ENCODE measurements at places on chromosomes 1 and 21.

- DNase-seq = no peak
Observed at GRCh38 chr1:61093525-61094137, 11.3 kb downstream of the NFIA start.

DNA sequence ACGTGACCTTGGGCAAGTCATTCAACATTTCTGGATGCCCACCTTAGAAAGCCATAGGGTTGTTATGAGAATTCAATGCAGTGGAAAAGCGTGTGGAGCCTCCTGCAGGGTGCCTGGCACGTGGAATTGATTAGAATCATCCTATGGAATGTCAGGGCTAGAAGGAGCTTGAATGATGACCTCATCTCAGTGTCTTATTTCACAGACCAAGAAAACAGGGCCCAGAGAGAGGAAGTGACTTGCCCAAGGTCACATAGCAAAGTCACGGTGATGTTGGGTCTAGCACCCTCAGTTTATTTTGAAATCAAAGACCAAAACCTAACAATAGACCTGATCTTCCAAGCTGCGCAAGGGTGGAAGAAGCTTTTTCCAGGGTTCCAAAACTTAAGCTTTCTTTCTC is 6.0 kb downstream of the TRABD2B start:
- DNase-seq = no peak

DNA sequence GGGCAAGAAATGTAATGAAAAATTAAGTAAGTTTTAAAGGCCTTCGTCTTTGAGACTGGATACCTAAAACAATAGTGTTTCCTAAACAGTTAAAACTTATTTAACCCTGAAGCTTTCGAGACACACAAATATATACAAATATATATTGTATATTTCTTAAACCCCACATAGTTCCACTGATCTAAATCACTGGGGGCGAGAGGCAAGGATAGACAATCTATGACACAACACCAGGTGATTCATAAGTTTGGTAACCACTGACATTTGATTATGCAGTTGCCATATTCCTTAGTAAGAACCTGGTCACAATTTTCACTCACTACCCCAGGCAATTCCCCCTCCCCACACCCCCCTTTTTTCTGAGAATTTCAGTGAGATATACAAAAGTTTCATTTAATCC is 55.3 kb upstream of the BOLA1 start:
- DNase-seq = no peak

- DNase-seq = no peak
Observed at GRCh38 chr1:181112071-181112929, 23.8 kb downstream of the IER5 start.

DNA sequence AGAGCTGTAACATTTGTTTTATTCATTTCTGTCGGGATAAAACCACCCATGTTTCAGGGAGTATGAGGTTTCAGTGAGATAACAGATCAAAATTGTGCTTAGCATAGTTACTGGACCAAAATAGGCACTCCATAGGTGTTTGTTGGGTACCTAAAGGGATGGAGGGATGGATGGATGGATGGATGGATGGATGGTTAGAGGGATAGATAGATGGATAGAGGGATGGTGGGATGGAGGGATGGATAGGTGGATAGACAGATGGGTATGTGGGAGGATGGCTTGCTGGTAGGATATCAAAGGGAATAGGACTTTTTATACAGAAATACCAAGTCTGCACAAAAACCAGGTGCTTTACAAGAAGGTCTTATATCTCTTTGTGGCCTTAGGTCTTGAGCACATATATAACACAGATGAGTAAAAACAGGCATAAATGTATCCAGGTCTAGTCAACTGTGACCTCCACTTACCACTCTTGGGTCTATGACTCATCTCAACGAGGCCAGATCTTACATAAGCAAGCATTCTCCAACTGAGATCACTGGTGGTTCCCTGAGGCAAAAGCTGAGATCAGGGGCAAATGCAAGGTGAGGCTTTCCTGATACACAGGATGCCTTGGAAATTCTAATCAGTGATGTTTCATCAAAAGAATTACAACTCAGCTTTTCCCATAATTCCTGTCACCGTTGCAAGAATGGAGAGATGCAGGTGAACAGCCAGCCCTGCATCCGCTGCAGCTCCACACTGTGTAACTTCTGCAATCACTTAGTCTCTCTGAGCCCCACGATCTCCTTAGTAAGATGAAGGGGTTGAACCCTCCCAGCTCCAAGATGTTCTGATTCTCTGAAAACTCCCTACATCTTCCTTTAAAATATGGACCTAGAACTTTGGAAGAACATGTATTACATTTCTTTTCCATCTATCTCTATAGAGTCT is 32.0 kb downstream of the PTAFR start:
- DNase-seq = no peak

GRCh38 chr1:155000726-155001424 is 1.7 kb upstream of the ZBTB7B start:
- DNase-seq = peak; percentile 56

GRCh38 chr1:171988243-171988885 is 147.1 kb downstream of the DNM3 start:
- no peak for DNase-seq

DNA sequence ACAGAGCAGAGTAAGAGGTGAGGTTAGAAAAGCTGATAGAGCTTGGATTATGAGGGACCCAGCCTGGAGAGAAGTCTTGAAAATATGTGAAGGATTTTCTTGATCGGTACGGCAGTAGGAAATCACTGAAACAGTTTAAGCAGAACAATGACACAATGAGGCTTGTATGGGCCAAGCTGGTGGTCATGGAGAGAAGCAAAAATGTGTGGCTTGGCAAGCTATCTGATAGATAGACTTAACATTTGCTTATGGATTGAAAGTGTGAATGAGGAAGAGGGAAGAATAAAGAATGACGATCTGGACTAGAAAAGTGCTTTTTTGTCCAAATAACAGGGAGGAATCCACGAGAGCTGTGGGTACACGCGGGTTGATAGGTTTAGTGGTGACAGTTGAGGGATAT is 15.4 kb upstream of the XPR1 start:
- no peak for DNase-seq

DNA sequence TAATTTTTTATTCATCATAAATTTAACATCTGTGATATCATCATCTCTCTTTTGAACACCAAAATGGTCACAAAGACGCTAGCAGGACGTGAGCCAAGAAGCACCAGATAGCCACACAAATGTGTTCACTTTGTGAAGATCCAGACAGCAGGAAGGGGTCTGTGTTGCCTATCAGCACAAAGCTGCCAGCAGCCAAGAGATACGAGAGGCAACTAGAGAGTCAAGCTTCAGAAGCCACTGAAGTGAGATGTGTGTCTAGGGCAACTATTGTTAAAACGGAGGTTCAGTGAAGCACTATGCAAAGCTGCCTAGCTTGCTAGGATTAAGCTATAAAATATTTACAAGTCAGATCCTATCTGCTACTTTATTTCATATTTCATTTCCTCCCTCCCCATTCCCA is 45.3 kb downstream of the NDC1 start:
- no peak for DNase-seq

DNA sequence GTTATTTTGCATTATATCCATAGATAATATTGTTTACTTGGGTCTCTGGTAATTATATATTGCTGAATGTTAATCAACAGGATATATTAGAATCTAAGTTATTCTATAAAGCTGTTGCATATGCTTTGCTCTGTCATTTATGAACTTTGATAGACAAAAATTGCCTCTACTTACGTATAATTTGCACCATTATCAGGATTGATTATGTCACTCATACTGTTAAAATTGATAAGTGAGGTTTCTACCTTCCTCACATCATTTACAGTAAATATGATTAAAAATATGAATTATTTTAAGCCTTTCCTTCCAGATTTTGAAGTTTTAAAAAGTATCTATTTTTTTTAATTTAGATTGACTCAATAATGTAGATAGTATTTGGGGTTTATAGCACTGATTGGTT is 1540.4 kb upstream of the PRMT6 start:
- no peak for DNase-seq

DNA sequence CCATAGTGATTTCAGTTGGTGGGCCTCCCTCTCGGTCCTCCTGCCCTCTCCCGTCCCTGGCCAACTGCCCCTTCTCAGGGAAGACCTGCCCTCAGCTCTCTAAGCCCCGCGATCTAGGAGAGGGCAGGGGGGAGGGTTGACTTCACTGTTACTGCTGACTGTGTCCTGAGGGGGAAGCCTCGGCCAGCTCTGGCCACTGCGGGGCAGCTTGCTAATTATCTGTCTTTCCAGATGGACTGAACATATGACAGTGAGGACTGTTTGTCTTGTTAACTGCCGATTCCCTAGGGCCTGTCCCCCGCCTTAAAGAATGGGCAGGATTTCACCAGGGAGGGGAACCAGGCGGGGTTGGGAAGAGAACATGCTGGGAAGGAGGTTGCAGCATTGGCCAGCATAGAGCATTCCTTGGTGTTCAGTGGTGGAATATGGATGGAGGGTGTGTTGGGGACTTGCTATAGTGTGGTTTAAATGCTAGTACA is 22.9 kb downstream of the NIPAL3 start:
- DNase-seq = no peak

- DNase-seq = peak; percentile 36
Observed at GRCh38 chr1:160539990-160540858, 17.2 kb upstream of the SLAMF6 start.

GRCh38 chr1:84771895-84772294 is 81.6 kb upstream of the SSX2IP start:
- no peak for DNase-seq

- no peak for DNase-seq
Observed at GRCh38 chr1:145983960-145984830, 12.2 kb downstream of the TXNIP start.

- no peak for DNase-seq
Observed at GRCh38 chr1:204818998-204819397, 51.7 kb upstream of the NFASC start.

- no peak for DNase-seq
Observed at GRCh38 chr1:184387069-184387475, 243 bp downstream of the C1orf21 start.

GRCh38 chr21:42151148-42151947 is 67.6 kb upstream of the ABCG1 start:
- no peak for DNase-seq

DNA sequence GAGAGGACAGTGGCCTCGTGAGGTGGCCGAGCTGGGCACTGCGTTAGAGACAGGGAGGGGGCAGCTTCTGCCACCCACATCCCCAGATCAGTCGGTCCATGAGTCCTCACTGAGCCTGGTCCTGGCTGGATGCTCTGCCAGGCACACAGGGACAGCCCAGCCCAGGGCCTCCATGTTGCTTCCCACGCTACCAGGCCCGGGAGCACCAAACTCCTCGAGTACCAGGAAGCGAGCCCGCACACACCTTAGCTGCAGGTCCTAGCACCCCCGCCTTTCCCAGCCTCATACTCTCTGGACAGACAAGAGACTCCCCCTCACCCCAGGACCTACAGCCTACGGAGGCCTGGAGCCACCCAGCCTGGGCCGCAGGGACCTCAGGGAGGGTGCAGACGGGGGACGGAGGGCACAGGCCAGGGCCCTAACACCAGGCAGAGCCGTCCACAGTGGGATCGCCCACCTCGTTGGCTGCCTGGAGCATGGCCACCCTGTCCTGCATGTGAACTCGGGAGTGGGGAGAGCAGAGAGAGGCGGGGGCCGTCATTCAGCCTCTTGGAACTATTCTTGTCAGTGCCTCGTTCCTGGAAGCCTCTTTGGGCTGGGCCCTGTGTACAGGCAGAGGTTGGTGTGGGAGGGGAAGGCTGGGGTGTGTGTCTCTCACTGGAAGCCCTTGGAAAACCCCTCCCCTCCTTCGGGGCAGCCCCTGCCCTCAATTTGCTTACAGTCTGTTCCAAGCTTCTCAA is 90.9 kb upstream of the RUNX3 start:
- DNase-seq = no peak

GRCh38 chr21:37072274-37072987 is 440 bp downstream of the PIGP start:
- no peak for DNase-seq

GRCh38 chr1:245105042-245105441 is 49.7 kb upstream of the KIF26B start:
- no peak for DNase-seq

- DNase-seq = no peak
Observed at GRCh38 chr1:185694081-185694480, 40.1 kb upstream of the HMCN1 start.

GRCh38 chr21:45867041-45867666 is 114.4 kb upstream of the COL6A1 start:
- DNase-seq = no peak

- no peak for DNase-seq
Observed at GRCh38 chr1:186871784-186872183, 43.0 kb downstream of the PLA2G4A start.

DNA sequence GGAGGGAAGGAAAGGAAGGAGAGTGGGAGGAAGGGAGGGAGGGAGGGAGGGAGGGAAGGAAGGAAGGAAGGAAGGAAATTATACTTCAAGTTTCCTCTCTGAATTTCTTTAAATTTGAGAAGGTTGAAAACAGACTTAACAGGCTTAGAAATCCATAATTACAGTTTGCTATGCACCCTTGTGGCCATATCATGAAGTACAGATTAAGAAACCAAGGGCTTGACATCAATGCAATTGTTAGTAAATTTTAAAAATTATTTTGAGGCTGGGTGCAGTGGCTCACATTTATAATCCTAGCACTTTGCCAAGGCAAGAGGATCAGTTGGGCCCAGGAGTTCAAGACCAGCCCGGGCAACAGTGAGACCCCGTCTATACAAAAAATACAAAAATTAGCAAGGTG is 14.4 kb downstream of the ANP32E start:
- no peak for DNase-seq

DNA sequence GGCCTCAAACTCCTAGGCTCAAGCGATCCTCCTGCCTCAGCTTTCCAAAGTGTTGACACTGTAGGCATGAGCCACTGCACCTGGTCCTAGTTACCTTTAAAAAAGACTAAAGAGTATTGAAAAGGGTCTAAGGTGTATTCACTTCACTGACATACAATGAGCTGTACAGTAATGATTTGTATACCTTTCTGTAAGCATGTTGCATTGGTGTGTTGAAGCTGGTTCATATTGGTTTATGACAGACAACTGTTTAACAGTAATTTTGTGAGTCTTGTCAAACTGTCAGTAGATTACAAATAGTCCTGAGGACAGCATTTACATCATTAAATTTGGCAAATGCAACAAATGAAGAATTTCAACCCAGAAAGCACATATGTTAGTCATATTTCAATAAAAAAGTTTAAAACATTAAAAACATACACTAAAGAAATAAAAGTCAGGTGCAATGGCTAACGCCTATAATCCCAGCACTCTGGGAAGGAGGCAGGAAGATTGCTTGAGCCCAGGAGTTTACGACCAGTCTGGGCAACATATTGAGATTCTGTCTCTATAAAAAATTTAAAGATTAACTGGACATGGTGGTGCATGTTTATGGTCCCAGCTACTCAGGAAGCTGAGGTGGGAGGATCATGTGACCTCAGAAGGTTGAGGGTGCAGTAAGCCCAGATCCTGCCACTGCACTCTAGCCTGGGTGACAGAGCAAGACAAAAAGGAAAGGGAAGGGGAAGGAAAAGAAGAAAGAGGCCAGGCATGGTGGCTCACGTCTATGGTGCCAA is 88.3 kb upstream of the HP1BP3 start:
- no peak for DNase-seq

DNA sequence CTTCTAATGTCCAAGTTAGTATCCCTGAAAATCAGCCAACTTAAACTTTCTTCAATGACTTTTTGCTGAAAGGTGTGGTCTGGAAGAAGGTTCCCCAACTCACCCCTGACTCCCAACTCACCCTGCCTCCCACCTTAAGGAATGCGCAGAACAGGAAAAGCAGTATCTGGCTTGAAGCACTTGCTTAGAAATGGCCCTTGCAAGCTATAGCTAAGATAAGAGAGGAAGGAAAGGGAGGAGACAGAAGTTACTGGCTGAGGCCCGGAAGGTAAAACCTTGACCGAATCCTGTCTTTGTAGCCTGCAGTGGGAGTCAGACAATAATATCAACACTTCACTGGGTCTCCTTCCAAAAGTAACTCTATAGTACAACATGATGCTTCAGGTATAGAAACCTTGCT is 2.9 kb downstream of the CYYR1 start:
- no peak for DNase-seq

All from activated CD8-positive, alpha-beta memory T cell treated with anti-CD3 and anti-CD28 coated beads for 4 hours (primary cell).